ENCODE measurements at places on chromosomes 4 and X. TPM values are rescaled to one million over a fixed set of nuclear protein-coding genes. Genes with fewer than 3 reads are reported as not detected.
A peak's percentile ranks its signal among the peaks of the same experiment; 100 is the strongest.

DNA sequence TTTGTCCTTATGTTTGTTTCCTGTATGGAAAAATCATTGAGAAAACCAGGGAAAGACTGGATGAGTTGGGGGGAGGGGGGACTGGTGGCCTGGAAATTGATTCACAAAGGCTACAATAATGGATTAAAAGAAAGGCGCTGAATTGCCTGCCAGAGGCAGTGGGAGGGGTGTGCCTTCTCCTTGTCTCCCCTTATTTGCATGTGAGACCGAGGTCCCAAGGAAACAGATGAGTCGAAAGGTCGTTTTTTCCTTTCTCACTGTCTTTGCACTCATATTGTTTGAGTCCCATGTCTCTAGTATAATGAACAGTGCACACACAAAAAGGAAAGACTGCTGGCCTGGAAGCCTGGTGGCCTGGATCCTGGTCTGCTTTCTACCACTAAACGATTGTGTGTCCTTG is 86.6 kb upstream of the ZDHHC15 start:
- no peak overlapping the region for H3K4me3 ChIP-seq
- no peak overlapping the region for H3K27ac ChIP-seq
- no peaks in the 10 kb centered on the region for H3K27me3 ChIP-seq
- no peaks in the 10 kb centered on the region for H3K36me3 ChIP-seq
- no peak for DNase-seq

Gene RBM46
- not detected for total RNA-seq

Gene HELT
- total RNA-seq, result not detected

Gene KCTD8
- total RNA-seq, result not detected

GRCh38 chrX:148380107-148380506 is 120.3 kb upstream of the AFF2 start:
- no peak overlapping the region for H3K27ac ChIP-seq
- no peaks in the 10 kb centered on the region for H3K27me3 ChIP-seq
- DNase-seq, result no peak
- H3K4me3 ChIP-seq, result no peak overlapping the region

- no peaks in the 10 kb centered on the region for H3K27me3 ChIP-seq
- no peak overlapping the region for H3K4me3 ChIP-seq
- no peak overlapping the region for H3K27ac ChIP-seq
Observed at GRCh38 chr4:5524446-5525299, 183.7 kb downstream of the EVC2 start.

DNA sequence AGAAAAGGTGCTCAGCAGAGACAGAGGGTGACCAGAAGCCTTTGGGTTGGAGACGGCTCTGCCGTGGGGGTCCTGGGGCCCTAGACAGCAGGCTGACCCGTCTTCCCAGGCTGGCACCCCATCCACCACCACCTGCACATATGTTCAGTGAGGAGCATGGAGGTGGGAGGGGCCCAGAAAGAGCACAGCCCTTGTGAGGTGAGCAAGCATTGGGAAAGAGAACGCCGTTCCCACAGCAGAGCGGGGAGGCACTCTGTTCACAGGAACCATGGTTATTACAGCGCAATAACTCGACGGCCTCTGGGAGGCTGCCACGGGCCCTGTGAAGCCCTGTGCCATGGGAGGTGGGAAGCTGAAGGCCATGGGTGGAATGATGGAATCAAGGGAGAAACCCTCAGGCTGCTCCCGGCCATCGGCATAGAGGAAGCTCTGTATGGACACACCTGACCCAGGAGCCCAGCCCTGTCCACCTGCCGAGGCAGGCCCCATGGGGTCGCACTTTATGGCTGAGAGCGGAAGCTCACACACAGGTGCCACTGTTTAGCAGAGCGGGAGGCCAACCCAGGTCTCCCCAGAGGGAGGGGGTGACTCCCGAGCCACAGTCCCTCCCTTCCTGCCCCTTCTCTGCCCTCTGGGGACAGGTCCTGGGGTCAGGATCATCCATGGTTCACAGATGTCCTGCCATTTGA is 93.5 kb upstream of the AFAP1 start:
- no peak overlapping the region for H3K27ac ChIP-seq
- no peak for DNase-seq
- no peaks in the 10 kb centered on the region for H3K4me1 ChIP-seq
- no peaks in the 10 kb centered on the region for H3K36me3 ChIP-seq
- H3K27me3 ChIP-seq, result peaks cover 46% of the 10 kb centered on the region

Gene CYBB
- not detected for total RNA-seq

DNA sequence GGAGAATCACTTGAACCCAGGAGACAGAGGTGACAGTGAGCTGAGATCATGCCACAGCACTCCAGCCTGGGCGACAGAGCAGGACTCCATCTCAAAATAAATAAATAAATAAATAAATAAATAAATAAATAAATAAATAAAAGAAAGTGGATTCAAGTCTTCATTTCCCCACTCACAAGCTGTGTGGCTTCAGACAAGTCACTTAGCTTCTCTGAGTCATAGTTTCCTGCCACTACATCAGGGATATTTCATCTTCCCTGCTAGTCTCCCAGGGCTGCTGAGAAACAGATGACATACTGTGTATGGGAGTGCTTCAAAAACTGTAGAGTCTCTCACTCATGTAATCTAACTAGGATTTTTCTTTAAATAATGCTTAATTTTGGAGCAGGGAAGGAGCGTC is 37.2 kb downstream of the TBC1D9 start:
- H3K4me3 ChIP-seq, result no peak overlapping the region
- H3K36me3 ChIP-seq, result no peaks in the 10 kb centered on the region
- H3K4me1 ChIP-seq, result peaks cover 7% of the 10 kb centered on the region

Gene SPANXA2
- total RNA-seq, result not detected

DNA sequence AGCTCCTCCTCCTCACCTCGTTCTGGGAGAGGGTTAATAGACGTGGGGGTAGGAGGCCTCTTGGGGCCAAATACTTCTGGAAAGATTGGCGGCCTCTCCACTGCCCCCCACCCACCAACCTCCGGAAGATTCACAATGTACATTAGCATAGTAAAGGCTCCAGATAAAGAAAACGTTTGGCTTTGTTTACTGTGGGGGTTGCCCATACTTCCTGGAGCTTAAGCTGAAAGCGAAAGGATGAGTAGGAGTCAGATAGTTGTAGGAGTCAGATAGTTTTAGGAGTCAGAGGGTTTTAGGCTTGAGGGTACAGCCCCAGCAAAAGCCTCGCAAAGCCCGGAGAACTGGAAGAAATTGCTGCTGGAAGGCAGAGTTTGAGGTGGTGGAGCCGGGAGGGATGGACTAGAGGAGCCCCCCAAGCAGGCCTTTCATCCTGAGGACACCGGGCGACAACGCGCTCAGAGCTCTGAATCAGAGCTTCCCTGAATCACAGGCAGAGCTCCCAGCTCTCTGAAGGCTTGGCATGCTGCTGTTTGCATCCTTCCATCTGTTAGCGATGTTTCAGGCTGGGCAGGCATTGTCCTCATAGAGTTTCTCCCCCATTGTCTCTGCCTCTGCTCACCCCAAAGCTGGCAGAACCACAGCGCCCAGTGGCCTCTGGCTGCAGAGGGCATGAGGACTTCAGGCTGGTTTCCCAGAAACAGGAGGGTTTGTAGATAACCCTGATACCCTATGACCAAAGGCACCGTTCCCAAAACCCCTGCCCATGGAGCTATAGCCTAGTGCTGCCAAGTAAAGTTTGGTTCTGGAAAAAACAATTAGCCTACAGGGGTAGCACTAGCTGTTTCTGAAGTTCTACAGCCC is 280.7 kb downstream of the BCOR start:
- H3K4me3 ChIP-seq, result peak overlapping the region; percentile 19
- peaks cover 1% of the 10 kb centered on the region for H3K27me3 ChIP-seq
- H3K4me1 ChIP-seq, result peaks cover 3% of the 10 kb centered on the region
- H3K27ac ChIP-seq, result peak overlapping the region; percentile 58

DNA sequence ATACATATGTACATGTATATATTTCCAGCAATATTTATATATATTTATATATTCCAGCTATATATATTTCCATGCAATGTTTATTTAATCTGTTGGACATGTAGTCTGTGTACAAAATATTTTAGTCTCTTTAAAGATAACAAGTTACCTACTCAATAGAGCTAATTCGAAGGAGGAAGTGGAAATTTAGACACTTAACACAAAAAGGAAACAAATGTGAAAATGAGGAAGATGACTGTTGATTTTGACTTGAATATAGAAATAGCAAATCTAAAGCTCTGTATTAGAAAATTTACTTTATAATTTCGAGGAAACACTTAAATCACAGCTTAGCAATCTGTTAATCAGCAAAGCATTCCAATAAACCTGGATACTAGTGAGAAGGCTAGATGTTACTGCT is 1064.4 kb downstream of the PCDH7 start:
- H3K36me3 ChIP-seq, result no peaks in the 10 kb centered on the region
- H3K27me3 ChIP-seq, result no peaks in the 10 kb centered on the region
- no peak overlapping the region for H3K27ac ChIP-seq
- H3K4me3 ChIP-seq, result no peak overlapping the region
- no peaks in the 10 kb centered on the region for H3K4me1 ChIP-seq

Gene MAGEA12
- not detected for total RNA-seq

- peak overlapping the region; percentile 99 for H3K27ac ChIP-seq
- no peaks in the 10 kb centered on the region for H3K36me3 ChIP-seq
- no peak overlapping the region for H3K4me3 ChIP-seq
- peak; percentile 75 for DNase-seq
- H3K27me3 ChIP-seq, result no peaks in the 10 kb centered on the region
- peaks cover 6% of the 10 kb centered on the region for H3K4me1 ChIP-seq
Observed at GRCh38 chr4:102696758-102697157, 64.0 kb downstream of the MANBA start.

DNA sequence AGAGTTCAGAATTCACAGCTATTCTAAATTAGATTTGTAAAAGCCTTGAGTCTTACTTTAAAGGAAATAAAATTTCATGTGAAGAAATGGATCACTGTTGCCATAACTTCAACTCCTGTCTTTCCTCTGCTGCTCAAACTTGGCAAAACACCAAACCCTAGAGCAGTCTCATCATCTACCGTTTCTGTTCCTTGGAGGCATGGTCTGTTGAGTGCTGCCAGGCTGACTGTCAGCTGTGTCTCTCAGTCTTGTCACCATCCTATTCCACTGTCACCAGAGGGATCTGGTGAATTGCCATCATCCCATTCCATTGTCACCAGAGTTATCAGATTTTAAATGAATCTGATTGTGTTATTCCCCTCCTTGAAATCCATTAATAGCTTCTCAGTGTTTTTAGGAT is 55.6 kb downstream of the STIM2 start:
- no peak overlapping the region for H3K27ac ChIP-seq
- peaks cover 3% of the 10 kb centered on the region for H3K4me1 ChIP-seq
- H3K27me3 ChIP-seq, result no peaks in the 10 kb centered on the region
- H3K4me3 ChIP-seq, result no peak overlapping the region
- H3K36me3 ChIP-seq, result peaks cover 4% of the 10 kb centered on the region
- DNase-seq, result peak; percentile 40

Gene GAGE12J
- not detected for total RNA-seq

Gene NDP
- total RNA-seq, result 0.28 TPM

Gene DSPP
- total RNA-seq, result not detected

GRCh38 chrX:137430301-137430700 is 135.6 kb upstream of the ZIC3 start:
- peaks cover 17% of the 10 kb centered on the region for H3K27me3 ChIP-seq
- H3K4me1 ChIP-seq, result no peaks in the 10 kb centered on the region
- no peak for DNase-seq
- no peak overlapping the region for H3K27ac ChIP-seq
